ENCODE measurements at places on chromosomes 5 and 9.
A peak's percentile ranks its signal among the peaks of the same experiment; 100 is the strongest.

GRCh38 chr9:72187121-72187695 is 38.0 kb downstream of the GDA start:
- DNase-seq, result no peak

DNA sequence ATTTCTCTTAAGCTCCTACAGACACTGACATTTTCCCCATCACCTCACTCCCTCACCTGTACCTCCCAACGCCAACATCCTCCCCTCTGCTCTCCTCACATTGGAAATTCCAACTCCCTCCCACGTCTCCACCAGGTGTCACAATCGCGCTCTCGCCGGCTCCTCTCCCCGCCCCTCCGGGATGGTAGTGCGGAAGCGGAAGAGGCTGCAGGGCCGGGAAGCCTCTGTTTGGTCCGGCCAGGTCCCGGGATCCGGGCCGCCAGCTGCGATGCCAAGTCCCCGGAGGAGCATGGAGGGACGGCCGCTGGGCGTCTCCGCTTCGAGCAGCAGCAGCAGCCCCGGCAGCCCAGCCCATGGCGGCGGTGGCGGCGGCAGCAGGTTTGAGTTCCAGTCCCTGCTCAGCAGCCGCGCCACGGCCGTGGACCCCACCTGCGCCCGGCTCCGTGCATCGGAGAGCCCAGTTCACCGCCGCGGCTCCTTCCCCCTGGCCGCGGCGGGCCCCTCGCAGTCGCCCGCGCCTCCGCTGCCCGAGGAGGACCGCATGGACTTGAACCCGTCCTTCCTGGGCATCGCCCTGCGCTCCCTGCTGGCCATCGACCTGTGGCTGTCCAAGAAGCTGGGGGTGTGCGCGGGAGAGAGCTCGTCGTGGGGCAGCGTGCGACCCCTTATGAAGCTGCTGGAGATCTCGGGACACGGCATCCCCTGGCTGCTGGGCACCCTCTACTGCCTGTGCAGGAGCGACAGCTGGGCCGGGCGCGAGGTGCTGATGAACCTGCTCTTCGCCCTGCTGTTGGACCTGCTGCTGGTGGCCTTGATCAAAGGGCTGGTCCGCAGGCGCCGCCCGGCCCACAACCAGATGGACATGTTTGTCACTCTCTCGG is at the start of gene PLPP6:
Gene PLPP6, plus strand, starts transcription at position 187 of the 881 bp plus-strand sequence. Its CDS starts 82 bp downstream, at position 269.
- DNase-seq, result peak; percentile 59

GRCh38 chr5:51908215-51908614 is 525.0 kb downstream of the ISL1 start:
- DNase-seq, result no peak

- DNase-seq, result no peak
These were observed 34.9 kb downstream of the SFXN1 start for GRCh38 chr5:175513297-175513696.

- no peak for DNase-seq
These were observed 1903.5 kb downstream of the EFNA5 start for GRCh38 chr5:105767267-105767666.

DNA sequence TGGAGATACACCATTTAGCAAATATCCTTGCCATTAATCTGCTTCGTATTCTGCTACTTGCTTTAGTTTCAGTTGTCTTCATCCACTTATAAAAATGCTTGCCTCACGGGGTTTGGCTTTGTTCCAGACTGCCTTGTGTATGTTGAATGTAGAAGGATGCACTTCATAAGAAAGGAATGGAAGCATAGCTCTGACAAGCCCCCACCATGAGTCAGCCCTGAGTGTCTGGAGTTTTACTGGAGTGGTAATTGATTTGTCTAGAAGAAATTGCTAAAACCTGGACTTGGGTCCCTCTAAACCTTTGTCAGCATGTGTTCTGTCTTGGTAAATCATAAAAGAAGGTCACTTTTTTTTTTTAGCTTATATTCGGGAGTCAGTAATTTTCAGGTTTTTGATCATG is 4.6 kb downstream of the TEX48 start:
- DNase-seq, result no peak

DNA sequence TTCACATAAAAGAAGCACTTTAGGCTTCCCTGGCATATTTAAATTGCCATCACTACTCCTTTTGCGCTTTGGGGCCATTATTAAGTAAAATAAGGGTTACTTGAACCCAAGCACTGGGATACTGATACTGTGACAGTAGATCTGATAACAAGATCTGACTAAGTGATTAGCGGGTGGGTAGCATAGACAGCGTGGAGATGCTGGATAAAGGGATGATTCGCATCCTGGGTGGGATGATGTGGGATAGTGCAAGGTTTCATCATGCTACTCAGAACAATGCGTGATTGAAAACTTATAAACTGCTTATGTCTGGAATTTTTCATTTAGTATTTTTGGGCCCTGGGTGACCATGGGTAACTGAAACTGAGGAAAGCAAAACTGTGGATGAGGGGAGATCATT is 75.1 kb downstream of the PTTG1 start:
- no peak for DNase-seq

- DNase-seq, result no peak
These were observed 35.2 kb downstream of the ZNF366 start for GRCh38 chr5:72472031-72472430.

DNA sequence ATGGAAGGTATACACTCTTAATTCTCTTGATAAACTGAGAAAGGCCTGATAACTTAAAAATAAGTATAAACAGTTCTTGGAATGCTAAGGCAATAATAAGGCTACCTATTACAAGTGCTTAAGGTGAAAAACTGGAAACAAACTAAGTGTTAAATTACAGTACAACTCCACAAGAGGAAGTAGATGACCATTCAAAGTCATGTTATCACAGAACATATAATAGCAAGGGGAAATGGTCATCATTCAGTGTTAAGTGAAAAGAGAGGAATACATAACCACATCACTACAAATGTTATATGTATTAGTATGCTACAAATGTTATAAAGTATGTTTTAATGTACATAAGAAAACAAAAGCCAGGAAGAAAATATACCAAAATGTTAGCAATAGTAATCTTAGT is 135.9 kb downstream of the CCDC192 start:
- DNase-seq, result no peak

- DNase-seq, result peak; percentile 43
These were observed 69.2 kb upstream of the CCDC180 start for GRCh38 chr9:97237951-97238889.

GRCh38 chr5:169686137-169686536 is 49.1 kb downstream of the DOCK2 start:
- DNase-seq, result no peak

GRCh38 chr5:119537704-119538103 is 85.4 kb downstream of the HSD17B4 start:
- DNase-seq, result no peak

- no peak for DNase-seq
These were observed 478.8 kb downstream of the CETN3 start for GRCh38 chr5:89930591-89931392.

GRCh38 chr5:40834391-40834848 is 602 bp downstream of the RPL37 start:
- no peak for DNase-seq

GRCh38 chr9:68793605-68794343 is 88.7 kb downstream of the PIP5K1B start:
- DNase-seq, result no peak

DNA sequence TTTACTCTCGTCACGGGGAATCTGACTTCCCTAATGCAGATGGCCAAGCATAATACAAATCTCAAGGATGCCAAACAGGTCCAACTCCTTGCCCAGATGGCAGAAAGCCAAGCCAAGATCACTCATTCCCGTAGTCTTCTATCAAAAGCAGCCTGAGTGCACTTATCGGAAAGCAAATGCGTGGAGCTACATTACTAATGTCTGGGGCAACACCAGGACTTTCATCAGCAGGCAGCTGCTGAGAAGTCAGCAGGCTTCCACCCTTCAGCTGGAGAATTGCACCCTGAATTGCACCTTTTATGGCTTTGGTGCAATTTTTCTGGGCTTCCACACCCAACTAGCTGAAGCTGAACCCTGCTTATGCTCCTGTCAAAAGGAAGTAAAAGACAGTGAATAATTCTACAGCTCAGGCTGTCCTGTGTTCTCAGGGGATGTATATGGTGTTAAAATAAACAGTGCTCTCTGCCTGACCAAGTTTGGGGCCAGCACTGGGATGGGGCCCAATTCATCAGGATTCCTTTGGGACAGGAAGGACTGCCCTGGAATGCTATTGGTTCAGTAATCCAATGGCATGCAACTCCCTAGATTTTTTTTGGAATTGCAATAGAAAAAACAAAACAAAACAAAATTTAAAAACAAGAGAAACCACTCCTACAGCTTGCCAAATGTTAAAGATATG is 92.6 kb downstream of the DPYSL3 start:
- DNase-seq, result no peak

- DNase-seq, result no peak
These were observed 30.8 kb downstream of the F2R start for GRCh38 chr5:76746677-76747076.

DNA sequence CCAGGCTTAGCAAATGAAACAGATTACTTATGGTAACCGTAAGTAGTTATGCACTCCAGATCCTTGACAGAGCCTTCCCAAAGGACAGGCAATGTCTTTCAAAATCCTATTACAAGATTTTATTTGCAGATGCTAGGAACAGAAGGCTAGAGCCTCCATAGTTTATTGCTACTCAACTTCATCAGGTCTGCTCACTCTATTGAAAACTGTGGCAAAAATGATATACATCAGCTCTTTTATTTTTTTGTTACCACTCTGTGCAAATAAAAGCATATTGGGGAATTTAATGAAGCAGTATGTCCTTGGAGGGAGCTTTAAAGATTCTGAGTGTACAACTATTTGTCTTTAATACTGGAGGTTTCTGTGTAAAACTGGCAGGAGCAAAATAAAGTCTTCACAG is 46.5 kb downstream of the SLC44A1 start:
- no peak for DNase-seq

GRCh38 chr5:157085930-157086329 is 22.9 kb downstream of the HAVCR2 start:
- no peak for DNase-seq

DNA sequence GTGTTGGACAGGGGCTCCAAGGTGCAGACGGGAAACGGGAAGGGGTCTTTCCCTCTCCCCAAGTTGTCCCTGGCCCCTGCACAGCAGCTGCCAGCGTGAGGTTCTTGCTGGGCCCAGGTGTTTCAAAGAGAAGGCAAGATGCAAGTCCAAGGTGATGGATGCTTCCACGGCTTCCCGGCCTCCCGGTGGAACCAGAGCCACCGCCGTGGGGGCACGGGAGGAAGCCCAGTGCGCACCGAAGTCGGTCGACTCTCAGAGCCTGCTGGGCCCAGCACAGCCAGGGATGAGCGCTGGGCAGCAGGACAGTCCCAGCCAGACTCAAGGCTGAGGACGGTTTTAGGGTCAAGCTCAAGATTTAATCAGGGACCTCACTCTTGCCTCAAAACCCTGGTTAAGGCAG is 25.2 kb upstream of the BARHL1 start:
- no peak for DNase-seq

DNA sequence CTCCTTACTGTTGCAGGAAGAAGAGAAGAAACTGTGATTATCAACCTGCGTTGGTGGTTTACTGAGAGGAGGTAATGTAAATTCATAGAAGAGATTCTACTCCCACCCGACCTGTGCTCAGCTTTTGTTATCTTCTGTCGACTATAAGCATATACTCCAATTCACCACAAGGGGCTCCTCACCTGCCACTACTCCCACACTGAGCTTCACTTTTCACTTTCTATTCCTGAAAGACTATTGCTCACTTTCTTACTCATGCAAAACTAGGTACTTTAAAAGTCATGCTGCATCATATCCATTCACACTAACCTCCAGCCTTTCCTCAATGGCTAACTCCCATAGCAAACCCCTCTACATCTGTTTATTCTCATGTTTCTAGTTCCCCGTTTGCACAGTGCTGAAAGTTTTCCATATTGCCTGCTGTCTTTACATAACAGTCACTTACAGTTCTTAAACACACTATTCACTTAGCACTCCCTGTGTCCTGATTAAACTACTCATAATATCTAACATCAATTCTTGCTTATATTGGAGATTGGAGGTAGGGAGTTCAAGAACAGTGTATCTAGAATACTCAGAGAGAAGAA is 1062.6 kb downstream of the NR2F1-AS1 start:
- no peak for DNase-seq

GRCh38 chr9:87732756-87733155 is 6.8 kb downstream of the CTSL start:
- DNase-seq, result no peak

GRCh38 chr5:321230-321725 is at the start of gene AHRR:
Gene AHRR (plus strand): TSS chr5:321714. CDS start chr5:343903, 22,189 bp downstream.
- DNase-seq, result no peak

DNA sequence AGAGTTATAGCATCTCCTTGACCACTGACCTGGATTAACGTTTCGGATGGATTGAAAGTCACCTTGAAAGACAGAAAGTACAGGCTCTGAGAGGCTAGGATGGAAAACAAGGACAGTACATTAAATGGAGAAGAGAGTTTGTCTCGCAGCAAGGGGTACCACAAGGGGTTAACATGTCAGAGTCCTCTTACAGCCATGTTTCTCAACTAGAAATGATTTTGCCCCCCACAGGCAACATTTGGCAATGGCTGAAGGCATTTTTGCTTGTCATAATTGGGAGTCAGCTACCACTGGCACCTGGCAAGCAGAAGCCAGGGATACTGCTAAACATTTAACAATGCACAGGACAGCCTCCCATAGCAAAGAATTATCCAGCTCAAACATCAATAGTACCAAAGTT is 90.8 kb upstream of the EQTN start:
- no peak for DNase-seq

- DNase-seq, result no peak
These were observed 5.1 kb upstream of the POU5F2 start for GRCh38 chr5:93746406-93747056.

GRCh38 chr5:73312146-73312871 is 136.3 kb downstream of the FOXD1 start:
- no peak for DNase-seq

- DNase-seq, result no peak
These were observed 47.8 kb upstream of the SNX2 start for GRCh38 chr5:122727112-122727541.

DNA sequence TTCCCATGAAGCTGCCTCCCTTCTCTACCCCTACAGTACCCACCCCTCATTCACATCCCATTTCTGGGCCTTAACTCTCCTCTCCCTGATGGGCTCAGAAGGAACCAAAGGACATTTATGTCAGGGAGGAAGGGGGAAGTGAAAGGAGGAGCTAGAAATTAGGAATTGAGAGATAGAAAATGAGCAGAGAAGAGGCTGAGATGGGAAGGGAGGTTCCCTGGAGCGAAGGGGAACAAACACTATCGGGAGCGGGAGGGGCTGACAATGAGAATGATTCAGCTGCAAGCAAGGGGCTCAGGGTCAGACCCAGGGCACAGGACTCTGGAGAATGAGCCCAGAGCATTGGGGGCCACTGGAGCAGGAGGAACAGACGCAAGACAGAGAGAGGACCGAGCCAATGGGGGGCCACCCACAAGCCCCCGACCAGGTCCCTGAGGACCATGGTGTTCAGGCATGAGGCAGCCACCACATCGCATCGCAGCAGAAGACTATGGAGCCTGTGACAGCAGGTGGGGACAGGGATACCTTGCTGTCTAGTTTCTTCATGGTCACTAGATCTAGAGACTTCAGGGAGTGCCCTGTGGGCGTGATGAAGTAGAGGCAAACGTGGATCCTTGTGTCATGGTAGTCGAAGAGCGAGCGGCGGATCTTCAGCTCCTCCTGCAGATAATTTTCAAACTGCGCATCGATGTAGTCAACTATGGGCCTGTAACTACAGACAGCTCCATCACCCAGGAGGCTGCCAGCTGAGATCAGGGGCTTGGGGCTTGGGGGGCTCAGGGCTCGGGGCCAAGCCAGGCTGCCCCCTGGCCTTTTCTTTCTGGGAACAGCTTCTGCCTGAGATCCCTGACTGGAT is 13.6 kb downstream of the SEPTIN8 start:
- no peak for DNase-seq

- no peak for DNase-seq
These were observed 329.6 kb downstream of the ADAMTS6 start for GRCh38 chr5:65152131-65152530.

Measured in stimulated activated CD8-positive, alpha-beta memory T cell treated with anti-CD3 and anti-CD28 coated beads, Interleukin-7, amount 100 ng/mL, for 24 hours (primary cell).